ENCODE measurements at places on chromosomes 12 and 14.

GRCh38 chr14:29789475-29789874 lies 138.2 kb downstream of the PRKD1 start:
- H3K36me3 ChIP-seq, result peaks cover 5% of the 10 kb centered on the region
- no peaks in the 10 kb centered on the region for H3K27me3 ChIP-seq
- no peaks in the 10 kb centered on the region for H3K4me1 ChIP-seq

DNA sequence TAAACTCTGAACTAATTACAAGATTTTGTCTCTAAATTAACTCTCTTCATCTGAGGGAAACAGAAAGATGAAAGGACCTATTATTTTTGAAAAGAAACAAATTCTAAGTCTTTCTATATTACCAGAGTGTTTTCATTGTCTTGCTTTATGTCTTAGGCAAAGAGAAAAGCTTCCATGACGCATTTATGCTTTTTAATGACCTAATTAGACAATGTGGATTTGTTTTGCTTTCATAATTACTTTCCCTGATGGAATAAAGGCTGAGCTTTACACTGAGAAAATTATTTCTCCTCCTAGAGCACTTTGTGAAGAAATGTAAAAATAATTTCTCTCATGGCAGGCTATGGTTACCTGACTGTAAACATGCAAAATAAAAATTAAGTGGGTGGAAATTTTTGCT lies 138.0 kb upstream of the SLCO1C1 start:
- H3K36me3 ChIP-seq, result no peaks in the 10 kb centered on the region
- H3K27ac ChIP-seq, result no peak overlapping the region

DNA sequence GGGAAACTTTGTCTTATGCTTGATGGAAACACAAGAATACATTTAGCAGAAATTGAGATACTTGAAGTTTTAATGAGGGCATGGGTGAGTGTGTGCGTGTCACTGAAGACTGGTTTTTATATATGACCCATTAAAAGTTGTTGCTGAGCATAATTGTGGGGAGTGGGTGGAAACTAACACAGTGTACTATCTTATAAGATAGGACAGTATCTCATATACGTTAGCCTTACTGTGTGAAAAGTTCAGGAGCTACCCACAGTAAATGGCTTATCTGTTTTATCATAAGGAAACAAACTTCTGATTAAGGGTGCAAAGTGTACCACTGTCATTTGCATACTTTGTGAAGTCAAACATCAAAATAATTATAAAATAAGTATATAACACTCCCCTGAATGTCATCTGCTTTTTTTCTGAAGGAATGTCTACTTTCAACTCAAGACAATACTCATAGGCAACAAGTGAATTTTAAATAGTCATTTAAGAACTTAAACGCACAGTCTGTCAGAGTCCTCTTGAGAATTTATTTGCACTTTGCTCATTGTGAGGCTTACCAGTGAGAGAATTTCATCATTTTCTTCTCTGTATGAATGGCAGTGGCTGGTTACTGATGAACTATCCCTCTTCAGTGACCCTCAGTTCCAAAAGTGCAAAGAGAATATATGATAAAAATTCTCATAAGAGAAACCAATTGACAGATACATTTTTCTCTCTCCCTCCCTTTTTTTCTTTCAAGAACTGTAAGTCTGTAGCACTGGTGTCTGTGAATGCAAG lies 4.2 kb downstream of the PDE3A start:
- no peak overlapping the region for H3K27ac ChIP-seq
- DNase-seq, result no peak
- peaks cover 26% of the 10 kb centered on the region for H3K4me1 ChIP-seq
- no peaks in the 10 kb centered on the region for H3K36me3 ChIP-seq
- H3K27me3 ChIP-seq, result peaks cover 27% of the 10 kb centered on the region

DNA sequence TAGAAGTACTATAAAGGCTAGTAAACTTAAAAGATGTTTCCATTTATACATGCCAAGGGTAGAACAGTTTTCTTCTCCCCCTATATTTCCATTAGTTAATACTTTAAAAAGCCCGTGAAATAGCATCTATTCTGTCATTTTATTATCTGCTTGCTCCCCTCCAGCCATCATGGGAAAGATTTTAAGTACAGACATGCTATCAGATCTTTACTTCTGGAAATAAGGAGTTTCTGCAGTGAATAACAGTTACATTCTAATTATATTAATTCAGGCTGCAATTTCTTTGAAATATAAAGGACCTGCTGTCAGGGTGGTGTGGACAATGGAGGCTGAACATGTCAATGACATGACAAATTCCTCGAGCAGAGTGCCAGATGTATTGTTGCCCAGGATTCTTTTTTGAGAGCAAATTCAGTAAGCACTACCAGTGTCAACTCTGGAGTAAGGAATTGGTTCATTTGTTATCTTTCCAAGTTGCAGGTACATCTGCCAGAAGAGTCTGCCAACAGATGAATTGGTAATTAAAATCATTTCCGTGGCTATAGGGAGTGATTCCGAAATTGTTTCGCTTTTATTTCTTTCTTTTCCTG lies 151.3 kb downstream of the BTG1 start:
- no peak for DNase-seq
- H3K27ac ChIP-seq, result no peak overlapping the region
- peaks cover 5% of the 10 kb centered on the region for H3K36me3 ChIP-seq
- H3K4me1 ChIP-seq, result peaks cover 9% of the 10 kb centered on the region
- no peaks in the 10 kb centered on the region for H3K27me3 ChIP-seq

GRCh38 chr14:104297313-104297704 lies 158.9 kb downstream of the KIF26A start:
- no peak overlapping the region for H3K4me3 ChIP-seq
- H3K27ac ChIP-seq, result no peak overlapping the region
- no peaks in the 10 kb centered on the region for H3K36me3 ChIP-seq
- peaks cover 8% of the 10 kb centered on the region for H3K27me3 ChIP-seq

DNA sequence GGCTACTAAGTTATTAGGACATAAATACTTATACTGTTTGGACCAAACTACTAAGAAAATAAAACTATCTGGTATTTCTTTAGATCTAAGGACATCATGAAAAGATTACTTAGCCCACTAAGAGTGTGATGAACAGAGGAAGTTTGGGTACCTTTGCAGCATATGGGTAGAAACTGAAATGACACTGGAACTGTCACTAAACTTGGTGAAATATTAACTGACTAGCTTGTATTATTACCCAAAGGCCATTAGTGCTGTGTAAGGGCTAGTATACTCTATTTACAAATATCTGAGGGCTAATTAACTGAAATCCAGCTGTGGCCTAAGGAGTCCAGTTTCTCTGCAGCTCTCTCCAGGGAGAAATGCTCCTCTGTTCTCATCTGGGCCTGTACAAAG lies 45.5 kb downstream of the PAWR start:
- H3K27ac ChIP-seq, result peak overlapping the region; percentile 71
- no peak for DNase-seq
- H3K4me1 ChIP-seq, result peaks cover 23% of the 10 kb centered on the region
- no peaks in the 10 kb centered on the region for H3K27me3 ChIP-seq

GRCh38 chr12:116734156-116734768 lies 3.6 kb downstream of the SPRING1 start:
- peaks cover 18% of the 10 kb centered on the region for H3K36me3 ChIP-seq
- no peak for DNase-seq
- H3K4me1 ChIP-seq, result peaks cover 18% of the 10 kb centered on the region
- no peaks in the 10 kb centered on the region for H3K27me3 ChIP-seq
- H3K27ac ChIP-seq, result no peak overlapping the region
- no peak overlapping the region for H3K4me3 ChIP-seq

DNA sequence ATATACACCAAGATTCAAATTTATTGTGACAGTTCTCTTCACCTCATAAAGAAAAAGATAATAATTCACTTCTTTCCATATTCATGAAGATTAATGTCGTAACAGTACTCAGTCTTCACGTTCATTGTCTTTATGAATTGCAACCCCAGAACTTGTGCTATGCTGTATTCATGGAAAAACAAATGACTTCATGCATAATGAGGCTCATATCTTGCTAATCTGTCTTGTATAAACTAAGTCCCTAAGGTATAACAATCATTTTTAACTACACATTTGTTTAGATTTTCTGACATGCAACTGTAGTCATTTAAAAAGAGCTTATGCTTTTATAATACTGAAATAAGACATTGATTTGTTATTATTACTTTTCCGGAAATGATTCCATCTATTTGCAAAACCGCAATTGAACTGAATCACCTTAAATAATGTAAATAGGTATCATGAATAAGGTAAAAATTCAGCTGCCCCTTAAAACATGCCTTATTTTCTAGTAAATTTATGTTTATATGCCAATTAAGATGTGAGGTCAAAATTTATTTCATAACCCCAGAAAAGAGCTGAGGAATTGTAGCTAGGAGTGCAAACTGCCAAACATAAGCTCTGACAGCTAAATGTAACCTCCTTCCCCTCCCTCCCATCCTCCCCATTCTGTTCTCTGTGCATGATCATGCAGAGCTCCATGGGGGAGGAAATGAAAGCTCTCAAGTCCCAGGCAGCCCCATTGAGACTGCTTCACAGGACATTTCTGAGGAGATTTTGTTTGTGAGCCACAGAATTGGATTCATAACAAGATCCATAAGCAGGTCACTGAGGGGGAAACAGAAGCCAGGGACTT lies 301.6 kb downstream of the ATP23 start:
- no peak overlapping the region for H3K27ac ChIP-seq
- H3K4me1 ChIP-seq, result peaks cover 3% of the 10 kb centered on the region
- no peaks in the 10 kb centered on the region for H3K36me3 ChIP-seq

GRCh38 chr14:22766457-22767322 lies at the start of gene OXA1L:
Gene OXA1L (plus strand): TSS chr14:22766688. CDS start chr14:22766702, 14 bp downstream.
- peak within 1 kb of the TSS; percentile 91 for H3K4me3 ChIP-seq
- no peaks in the 10 kb centered on the region for H3K27me3 ChIP-seq
- peaks cover 26% of the 10 kb centered on the region for H3K4me1 ChIP-seq
- H3K27ac ChIP-seq, result peak within 1 kb of the TSS; percentile 98
- peaks cover 44% of the 10 kb centered on the region for H3K36me3 ChIP-seq
- DNase-seq, result peak; percentile 95

GRCh38 chr12:2337031-2338010 lies 284.5 kb downstream of the CACNA1C start:
- H3K4me1 ChIP-seq, result peaks cover 53% of the 10 kb centered on the region
- peak overlapping the region; percentile 47 for H3K27ac ChIP-seq
- no peak overlapping the region for H3K4me3 ChIP-seq
- no peaks in the 10 kb centered on the region for H3K27me3 ChIP-seq
- DNase-seq, result no peak

GRCh38 chr12:121614872-121615467 lies 11.4 kb upstream of the ORAI1 start:
- no peak overlapping the region for H3K27ac ChIP-seq
- peaks cover 14% of the 10 kb centered on the region for H3K4me1 ChIP-seq
- no peak overlapping the region for H3K4me3 ChIP-seq
- H3K36me3 ChIP-seq, result no peaks in the 10 kb centered on the region
- no peak for DNase-seq

- peaks cover 63% of the 10 kb centered on the region for H3K4me1 ChIP-seq
- no peaks in the 10 kb centered on the region for H3K36me3 ChIP-seq
- no peak overlapping the region for H3K4me3 ChIP-seq
- DNase-seq, result no peak
- H3K27me3 ChIP-seq, result no peaks in the 10 kb centered on the region
These were observed 464.0 kb downstream of the RAD51B start for GRCh38 chr14:68283378-68284123.

DNA sequence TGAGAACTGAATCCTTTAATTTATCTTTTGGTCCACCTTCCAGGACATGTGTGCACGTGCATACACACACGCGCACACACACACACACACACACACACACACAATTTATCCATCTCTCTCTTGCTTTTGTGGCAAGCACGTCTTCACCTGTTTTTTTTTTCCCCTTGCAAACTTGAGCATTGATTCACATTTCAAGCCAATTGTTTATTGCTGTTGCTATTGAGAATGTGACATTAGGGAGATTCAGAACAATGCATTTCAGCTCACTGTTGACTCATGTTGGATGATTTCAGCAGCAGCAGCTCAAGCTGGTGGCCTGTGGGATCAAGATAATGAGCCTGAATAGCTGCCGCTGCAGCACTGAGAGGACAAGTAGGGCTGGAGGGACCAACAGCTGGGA lies 128.9 kb downstream of the SNAPC1 start:
- DNase-seq, result no peak
- H3K4me3 ChIP-seq, result no peak overlapping the region
- H3K4me1 ChIP-seq, result peaks cover 4% of the 10 kb centered on the region
- no peak overlapping the region for H3K27ac ChIP-seq
- no peaks in the 10 kb centered on the region for H3K36me3 ChIP-seq
- H3K27me3 ChIP-seq, result peaks cover 11% of the 10 kb centered on the region

- H3K27me3 ChIP-seq, result no peaks in the 10 kb centered on the region
- no peak overlapping the region for H3K27ac ChIP-seq
- peaks cover 35% of the 10 kb centered on the region for H3K4me1 ChIP-seq
- no peak overlapping the region for H3K4me3 ChIP-seq
- DNase-seq, result no peak
These were observed 24.7 kb downstream of the SYNE2 start for GRCh38 chr14:63877550-63877939.

DNA sequence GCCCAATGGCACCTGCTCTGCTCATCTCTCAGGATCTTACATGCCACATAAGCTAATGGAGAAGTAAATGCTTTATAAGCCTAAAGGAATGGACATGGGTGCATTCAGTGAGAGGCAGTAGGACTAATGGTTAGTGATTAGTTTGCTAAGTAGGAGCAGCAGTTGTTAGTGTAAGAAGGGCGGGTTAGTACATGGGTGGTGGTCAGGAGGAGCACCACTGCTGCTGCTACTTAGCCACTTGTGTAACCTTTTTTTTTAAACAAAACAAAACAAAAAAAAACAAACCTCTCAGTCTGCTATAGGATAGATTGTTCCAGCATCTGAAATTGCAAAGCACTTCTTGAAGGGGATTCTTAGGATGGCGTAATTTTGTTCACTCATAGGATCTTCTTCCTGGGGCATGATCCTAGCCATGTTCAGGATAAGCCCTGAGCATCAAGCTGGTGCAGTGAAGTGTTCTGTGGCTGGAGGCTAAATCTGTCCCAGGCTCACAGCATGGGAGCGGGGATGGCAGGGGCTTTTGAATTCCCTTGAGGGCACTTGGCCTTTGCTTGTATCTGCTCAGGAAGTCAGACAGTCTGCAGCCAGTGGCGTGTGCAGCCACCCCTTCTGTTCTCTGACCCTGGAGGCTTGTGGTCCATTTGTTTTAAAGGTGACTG lies 63.6 kb downstream of the CHST11 start:
- no peak overlapping the region for H3K27ac ChIP-seq
- peaks cover 34% of the 10 kb centered on the region for H3K4me1 ChIP-seq
- no peaks in the 10 kb centered on the region for H3K27me3 ChIP-seq
- DNase-seq, result no peak
- no peaks in the 10 kb centered on the region for H3K36me3 ChIP-seq

DNA sequence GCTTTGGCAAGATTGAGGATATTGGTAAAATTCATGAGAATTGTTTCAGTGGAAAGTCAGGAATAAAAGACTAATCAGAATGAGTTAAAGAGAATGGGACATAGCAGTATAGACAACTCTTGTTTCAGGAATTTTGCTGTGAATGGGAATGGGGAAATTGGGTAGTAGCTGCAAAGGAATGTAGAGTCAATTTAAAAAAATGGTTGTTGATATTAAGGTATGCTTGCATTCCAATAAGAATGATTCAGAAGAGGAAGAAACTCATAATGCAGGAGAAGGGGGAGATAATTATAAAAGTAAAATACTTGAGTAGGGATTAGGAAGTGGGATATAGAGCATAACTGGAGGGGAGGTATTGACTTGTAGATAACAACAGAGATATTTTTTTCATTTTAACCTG lies 40.7 kb downstream of the MNAT1 start:
- DNase-seq, result no peak
- no peaks in the 10 kb centered on the region for H3K27me3 ChIP-seq
- H3K4me1 ChIP-seq, result no peaks in the 10 kb centered on the region

- no peak overlapping the region for H3K4me3 ChIP-seq
- H3K27ac ChIP-seq, result peak overlapping the region; percentile 49
- H3K4me1 ChIP-seq, result peaks cover 41% of the 10 kb centered on the region
- no peak for DNase-seq
These were observed 73.2 kb upstream of the BICD1 start for GRCh38 chr12:32033406-32033805.

GRCh38 chr14:59254146-59254910 lies 65.9 kb downstream of the DAAM1 start:
- no peak overlapping the region for H3K4me3 ChIP-seq
- H3K4me1 ChIP-seq, result peaks cover 47% of the 10 kb centered on the region
- H3K27me3 ChIP-seq, result no peaks in the 10 kb centered on the region
- no peak for DNase-seq
- peaks cover 4% of the 10 kb centered on the region for H3K36me3 ChIP-seq

Data from mesothelial cell of epicardium (in vitro differentiated cells).